Stimulated activated CD8-positive, alpha-beta memory T cell treated with anti-CD3 and anti-CD28 coated beads, Interleukin-7, amount 100 ng/mL, for 48 hours (primary cell): ENCODE measurements at places on chromosomes 16 and 17.

GRCh38 chr16:89646270-89646669 is 11.2 kb downstream of the CHMP1A start:
- no peak for DNase-seq

DNA sequence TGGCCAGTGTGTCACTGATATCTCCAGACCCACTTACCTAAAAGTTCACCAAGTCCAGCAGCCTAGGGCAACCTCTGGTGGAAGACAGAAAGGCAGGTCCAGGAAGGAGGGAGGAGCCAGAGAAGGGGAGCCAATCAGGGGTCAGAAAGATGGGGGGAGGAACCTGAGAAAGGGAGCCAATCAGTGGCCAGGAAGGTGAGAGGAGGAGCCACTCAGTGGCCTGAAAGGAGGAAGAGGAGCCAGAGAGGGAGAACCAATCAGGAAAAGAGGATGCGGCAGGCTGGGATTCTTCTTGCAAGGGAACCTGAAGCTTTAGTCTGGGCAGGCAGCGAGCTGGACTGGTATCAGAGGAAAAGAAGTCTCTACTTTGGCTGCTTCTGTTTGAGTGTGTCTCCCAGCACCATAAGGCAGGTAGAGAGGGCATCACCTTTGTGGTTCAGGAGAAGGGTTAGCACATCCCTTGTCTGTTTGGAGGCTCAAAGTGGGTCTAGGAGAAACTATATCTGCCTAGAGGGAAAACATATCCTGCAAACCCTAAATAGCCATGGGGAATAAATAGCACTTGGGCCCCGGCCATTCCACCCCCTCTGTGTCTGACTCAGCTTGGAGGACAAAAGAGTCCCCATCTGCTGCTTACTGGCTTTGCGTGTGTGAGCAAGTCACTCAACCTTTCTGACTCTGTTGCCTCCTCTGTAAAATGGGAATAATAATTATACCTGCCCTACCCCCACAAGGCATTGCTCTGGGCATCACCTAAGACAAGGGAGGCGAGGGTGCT is 43.4 kb upstream of the CRHR1 start:
- DNase-seq: no peak

DNA sequence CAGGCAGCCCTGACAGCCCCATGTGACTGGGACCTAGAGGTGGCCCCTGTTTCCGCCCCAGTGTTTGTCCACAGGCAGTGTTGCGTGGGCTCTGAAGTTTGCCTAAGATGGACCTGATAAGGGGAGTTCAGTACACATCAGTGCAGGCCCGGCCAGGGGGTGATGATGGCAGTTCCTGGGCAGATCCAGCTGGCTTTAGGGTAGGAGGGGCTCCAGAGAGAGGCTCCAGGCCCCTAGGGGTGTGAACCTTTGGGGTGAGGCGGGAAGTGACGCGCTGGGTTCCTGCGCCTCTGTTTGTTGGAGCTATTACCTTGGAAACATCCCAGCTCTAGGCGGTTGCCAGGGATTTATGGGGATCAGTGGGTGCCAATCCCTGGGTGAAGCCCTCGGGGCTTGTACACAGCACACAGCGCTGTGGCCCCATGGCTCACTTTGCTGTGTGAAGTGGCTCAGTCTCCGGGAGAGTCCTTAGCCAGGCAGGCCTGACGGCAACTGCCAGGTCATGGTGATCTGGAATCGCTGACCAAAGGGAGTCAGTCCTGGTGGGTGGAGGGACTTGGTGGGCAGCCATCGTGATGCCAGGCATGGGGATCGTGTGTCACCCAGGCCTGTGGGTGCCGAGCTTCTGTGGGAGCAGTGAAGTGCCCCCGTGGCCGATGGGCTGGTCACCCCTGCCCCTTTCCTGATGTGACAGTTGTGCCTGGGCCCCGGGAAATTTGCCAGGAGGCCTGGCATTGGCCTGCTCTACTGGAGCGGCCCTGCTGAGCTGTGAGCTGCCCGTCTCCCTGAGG is 146.1 kb downstream of the SEC14L1 start:
- DNase-seq: no peak

DNA sequence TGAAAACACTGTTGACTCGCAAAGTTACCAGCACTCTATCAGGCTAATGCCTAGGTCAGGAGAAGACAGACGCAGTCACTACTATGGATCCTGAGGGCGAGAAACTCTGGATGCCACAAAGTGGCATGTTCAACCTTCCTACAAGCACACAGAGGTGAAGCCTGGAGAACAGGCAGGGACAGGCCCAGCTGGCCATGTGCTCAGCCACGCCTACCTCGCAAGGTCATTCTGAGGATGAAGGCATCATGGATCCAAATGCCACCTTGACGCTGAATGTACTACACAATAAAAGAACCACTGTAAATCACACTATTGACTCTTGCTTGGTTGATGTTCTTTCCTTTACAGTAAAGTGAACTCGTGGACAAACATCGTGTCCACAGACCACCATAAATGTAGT is 85.8 kb downstream of the ANKRD11 start:
- DNase-seq: no peak

DNA sequence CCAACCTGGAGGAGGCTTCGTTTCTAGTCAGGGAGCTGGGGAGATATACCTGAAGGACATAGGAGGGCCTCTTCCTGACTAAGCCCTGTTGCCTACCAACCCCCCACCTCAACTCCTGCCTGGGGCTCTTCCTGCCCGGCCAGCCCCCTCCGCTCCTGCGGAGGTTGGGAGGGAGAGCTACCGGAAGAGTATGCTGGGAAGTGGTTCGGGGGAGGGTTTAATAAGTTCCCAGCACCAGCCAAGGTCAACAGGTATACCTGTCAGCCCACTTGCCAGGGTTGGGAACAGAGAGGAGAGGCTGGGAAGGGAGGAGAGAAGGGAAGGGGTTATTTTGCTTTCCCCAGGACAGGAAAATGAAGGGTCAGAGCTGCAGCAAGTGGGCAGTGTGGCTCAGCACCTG is 4.7 kb downstream of the PPP1R1B start:
- DNase-seq: no peak

DNA sequence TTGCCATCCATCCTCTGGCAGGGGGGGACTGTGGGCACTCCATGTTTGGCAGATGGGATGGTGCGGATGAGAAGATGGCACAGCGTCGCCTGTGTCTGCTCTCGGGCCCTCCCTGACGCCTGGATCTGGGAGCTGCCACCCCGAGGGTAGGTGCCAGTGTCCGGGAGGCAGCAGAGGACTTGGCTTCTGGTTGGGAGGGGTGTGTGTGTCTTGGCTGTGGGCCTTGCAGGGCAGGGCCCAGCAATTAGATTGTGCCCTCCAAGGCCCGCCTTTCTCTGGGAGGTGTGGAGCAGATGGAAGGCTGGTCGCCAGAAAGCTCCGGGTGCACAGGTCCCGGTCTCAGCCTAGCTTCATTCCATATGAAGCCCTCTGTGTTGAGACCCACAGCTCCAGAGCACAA is 1.4 kb downstream of the RAP1GAP2 start:
- no peak for DNase-seq

GRCh38 chr16:70646260-70647241 is at the start of gene IL34:
Gene IL34, plus strand, starts transcription at chr16:70646559. Its CDS starts 389 bp downstream, at chr16:70646948.
- no peak for DNase-seq

- no peak for DNase-seq
Measured at GRCh38 chr16:27954191-27954590, 109.3 kb downstream of the GSG1L start.

DNA sequence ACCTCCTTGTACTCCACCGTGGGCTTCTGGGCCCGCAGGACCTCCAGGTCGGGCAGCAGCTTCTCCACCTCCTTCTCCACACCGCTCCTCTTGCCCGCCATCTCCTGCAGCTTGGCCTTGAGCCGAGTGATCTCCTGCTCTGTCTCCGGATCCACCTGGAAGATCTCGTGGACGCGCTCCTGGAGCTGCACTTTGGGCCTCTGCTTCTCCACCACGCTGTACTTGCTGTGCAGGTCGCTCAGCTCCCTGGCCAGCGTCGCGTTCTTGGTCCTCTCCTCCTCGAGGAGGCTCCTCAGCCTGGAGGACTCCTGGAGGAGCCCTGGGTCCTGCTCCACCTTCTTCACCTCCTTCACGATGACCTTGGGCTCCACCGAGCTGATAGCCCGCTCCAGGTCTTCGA is 8.8 kb downstream of the CDK3 start:
- no peak for DNase-seq
